Right atrium auricular region (tissue), 2 donors: ENCODE measurements at places on chromosomes 13 and 19.

GRCh38 chr13:32277839-32278238 is 37.3 kb downstream of the ZAR1L start:
- H3K4me3 ChIP-seq: no peak overlapping the region
- peaks cover 7% of the 10 kb centered on the region for H3K4me1 ChIP-seq
- no peak overlapping the region for H3K27ac ChIP-seq
- H3K36me3 ChIP-seq: peaks cover 81% of the 10 kb centered on the region
- no peak for DNase-seq
- H3K27me3 ChIP-seq: no peaks in the 10 kb centered on the region

DNA sequence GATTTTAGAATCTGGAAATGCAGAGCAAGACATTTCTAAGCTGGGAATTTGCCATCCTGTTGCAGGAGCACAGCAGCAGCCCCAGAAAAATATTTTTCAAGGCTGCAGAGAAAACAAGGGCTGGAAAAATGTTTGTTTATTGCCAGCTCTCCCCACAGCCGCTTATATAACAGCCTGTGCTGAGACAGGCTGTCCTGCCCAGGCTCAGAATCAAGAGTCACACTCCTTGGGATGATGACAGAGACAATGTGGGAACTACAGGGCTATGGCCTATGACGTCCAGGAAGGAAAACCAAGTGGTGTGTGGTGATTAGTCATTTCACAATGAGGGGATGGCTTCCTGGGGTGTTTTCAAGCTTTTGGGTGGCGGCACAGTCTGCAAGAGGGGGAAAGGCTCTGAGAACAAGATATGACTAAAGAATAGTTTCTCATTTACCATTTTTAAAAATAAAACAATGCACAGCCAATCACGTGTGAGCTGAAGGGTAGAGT is 136.3 kb upstream of the SERP2 start:
- no peaks in the 10 kb centered on the region for H3K27me3 ChIP-seq
- DNase-seq: peak; percentile 95
- H3K36me3 ChIP-seq: no peaks in the 10 kb centered on the region
- H3K4me3 ChIP-seq: no peak overlapping the region

DNA sequence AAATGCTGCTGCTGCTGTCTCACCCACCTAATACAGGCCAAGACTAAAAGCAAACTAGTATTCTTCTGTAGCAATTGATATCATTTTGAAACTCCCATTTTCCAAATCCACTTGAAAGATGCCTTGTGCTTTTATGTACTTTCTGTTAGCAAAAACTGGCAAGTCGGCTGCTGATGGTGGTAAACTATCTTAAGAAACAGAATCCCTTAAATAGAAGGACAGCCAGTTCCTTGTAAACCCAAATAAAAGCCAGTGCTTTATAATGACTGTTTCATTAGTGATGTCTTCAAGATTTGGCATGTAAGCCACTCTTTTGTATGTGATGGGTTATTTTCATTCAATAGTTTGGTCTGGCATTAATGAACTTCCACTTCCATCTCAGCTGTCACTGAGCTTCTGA is 5.2 kb downstream of the FAM124A start:
- H3K4me1 ChIP-seq: peaks cover 36% of the 10 kb centered on the region
- no peaks in the 10 kb centered on the region for H3K27me3 ChIP-seq
- no peak for DNase-seq
- H3K27ac ChIP-seq: no peak overlapping the region
- H3K4me3 ChIP-seq: no peak overlapping the region
- H3K36me3 ChIP-seq: no peaks in the 10 kb centered on the region

- no peaks in the 10 kb centered on the region for H3K4me1 ChIP-seq
- no peak for DNase-seq
Measured at GRCh38 chr13:53250272-53250875, 221.8 kb downstream of the OLFM4 start.

DNA sequence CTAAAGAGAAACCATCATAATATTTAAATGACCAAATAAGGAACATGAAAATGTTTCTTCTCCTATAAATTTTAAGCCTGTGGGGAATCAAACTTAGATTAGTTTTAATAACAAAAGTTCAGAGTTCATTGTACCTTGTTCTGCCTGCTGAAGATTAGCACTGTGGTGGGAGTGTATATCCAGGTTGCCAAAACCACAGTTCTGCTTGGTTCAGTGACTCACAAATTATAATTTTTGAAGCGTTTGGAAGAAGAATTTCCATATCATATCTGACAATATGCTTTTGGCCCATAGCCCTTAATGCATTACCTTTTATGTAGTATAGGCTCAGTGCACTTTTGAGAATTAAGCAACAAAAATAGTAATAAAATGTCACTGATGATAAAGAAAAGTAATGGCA is 545.2 kb downstream of the GPC6 start:
- no peaks in the 10 kb centered on the region for H3K4me1 ChIP-seq
- no peak overlapping the region for H3K4me3 ChIP-seq
- H3K36me3 ChIP-seq: no peaks in the 10 kb centered on the region

DNA sequence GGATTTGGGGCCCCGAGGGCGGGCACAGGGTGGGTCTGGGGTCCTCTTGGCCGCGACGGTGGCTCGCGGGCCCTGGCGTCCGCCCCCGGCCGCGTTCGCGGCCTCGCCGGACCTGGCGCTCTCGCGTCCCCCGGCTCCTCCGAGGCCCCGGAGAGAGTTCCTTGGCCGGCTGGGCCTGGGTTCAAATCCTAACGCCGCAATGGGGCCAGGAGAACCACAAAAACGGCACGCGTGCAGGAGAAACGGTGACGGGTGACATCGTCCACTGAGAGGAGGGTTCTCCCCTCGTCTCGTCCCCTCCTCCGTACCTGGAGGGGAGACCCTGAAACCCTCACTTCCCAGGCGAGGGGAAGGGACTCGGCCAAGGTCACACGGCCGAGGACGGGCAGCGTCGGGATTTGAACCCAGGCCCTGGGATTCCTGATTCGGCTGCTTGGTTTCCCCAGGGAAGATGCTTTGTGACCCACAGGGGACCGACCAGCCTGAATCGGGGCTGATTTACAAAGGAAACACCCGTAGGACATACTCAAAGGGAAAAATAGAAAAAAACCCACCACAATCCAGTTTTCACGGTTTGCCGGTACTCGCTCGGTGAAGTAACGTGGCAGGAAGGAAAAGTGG is 624 bp downstream of the SAFB start:
- peak overlapping the region; percentile 98 for H3K27ac ChIP-seq
- H3K4me1 ChIP-seq: no peaks in the 10 kb centered on the region
- peaks cover 50% of the 10 kb centered on the region for H3K36me3 ChIP-seq
- H3K4me3 ChIP-seq: peak overlapping the region; percentile 99

DNA sequence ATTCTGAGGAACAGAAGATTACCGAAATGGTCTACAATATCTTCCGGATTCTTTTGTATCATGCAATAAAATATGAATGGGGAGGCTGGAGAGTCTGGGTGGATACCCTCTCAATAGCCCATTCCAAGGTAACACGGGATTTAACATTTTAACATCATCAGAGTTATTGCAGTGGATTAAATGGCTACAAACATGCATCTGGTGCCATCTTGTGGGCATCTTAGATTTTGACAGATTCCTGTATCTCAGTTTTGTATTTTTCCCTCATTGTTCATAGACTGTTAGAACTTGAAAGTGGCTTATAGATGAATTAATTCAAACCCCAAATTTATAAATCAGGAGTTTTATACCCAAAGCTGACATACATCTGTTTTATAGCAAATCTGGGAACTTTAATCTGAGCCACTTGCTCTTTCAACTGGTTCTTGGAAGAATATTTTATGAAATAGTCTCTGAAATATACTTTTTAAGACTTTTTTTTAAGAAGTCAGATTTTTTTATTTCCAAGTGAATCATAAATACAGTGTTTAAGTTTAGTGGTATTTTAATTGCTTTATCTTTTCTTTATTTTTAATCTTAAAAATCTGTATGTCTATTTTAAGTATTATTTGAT is 215.2 kb downstream of the NBEA start:
- DNase-seq: no peak
- H3K27me3 ChIP-seq: no peaks in the 10 kb centered on the region
- no peak overlapping the region for H3K4me3 ChIP-seq

DNA sequence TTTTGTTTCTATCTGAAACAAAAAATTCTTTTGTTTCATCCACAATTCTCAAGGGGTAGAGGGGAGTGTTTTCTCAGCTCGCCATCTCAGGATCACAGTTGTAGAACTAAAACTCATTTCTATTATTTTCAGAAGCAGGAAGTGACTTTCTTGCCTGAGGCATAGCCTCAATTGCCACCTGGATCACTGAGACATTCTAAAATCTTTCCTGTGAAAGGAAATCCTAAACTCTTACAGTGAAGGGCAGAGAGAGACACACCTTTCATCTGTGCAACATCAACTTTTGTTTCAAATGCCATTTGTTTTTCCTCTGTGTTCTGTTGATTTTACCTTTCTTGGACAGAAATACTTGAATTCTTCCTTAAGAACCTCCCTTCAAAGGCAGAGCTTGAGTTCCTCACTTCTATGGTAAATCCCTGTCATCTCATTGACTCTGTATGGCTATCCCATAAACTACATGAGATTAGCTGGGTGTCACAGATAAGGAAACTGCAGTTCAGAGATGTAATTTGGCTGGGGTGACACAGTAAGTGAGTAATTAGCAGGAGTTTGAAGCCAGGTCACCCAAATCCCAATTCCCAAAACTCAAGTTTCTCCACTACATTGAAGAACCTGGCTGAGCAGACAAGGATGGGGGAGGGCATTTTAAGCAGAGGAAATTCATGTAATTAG is 224.4 kb upstream of the HTR2A start:
- no peaks in the 10 kb centered on the region for H3K36me3 ChIP-seq
- H3K27me3 ChIP-seq: no peaks in the 10 kb centered on the region
- H3K4me1 ChIP-seq: no peaks in the 10 kb centered on the region
- H3K4me3 ChIP-seq: no peak overlapping the region

DNA sequence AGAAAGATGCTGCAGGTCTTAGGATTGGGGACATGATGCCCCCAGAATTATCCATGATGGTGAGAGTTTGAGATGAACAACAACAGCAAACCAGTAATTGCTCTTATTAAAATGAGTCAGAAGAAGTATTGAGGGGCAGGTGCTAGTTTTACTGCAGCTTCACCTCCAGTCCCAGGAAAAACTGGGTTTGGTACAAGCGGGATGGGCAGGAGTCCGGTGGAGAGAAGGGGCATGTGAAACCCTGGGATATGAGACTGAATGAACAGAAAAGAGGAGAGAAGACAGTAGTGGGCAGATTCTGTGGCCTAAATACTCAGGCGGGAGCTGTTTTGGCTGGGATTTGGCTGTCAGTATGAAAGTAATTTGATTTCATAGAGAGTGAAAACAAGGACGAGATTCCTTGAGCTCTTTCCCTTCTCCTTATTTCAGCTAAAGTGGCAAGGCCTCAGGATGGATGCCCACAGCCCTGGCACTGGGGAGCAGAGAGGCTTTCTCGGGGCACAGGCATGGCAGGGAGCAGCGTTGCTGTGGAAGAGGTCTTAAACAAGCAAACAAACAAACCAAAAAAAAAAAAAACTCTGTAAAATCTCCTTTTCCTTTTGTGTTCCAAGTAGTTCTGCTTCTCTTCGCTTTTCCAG is 30.7 kb downstream of the NFIX start:
- H3K27ac ChIP-seq: peak overlapping the region; percentile 98
- H3K4me1 ChIP-seq: peaks cover 88% of the 10 kb centered on the region
- no peaks in the 10 kb centered on the region for H3K36me3 ChIP-seq
- peak overlapping the region; percentile 50 for H3K4me3 ChIP-seq
- no peaks in the 10 kb centered on the region for H3K27me3 ChIP-seq

GRCh38 chr13:30659980-30660379 is 42.3 kb downstream of the USPL1 start:
- peaks cover 32% of the 10 kb centered on the region for H3K36me3 ChIP-seq
- H3K4me3 ChIP-seq: no peak overlapping the region
- DNase-seq: no peak
- no peaks in the 10 kb centered on the region for H3K27me3 ChIP-seq

DNA sequence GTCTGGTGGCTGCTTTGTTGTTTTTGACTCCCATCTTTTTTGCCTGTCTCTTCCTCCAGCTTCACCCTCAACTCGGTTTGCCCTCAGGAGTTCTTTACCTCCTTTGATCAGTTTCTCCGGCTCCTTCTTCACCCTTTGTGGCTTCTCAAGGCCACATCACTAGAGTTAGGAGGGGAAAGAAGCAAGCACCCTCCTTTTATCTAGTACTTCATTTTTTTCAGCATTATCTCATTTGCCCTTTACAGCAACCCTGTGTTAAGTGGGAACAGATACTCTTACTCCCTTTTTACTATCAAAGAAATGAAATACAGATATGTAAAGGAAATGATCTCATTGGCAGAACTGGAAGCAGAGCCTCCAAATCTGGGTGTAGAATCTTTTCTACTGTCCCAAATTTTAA is 26.9 kb downstream of the RAP2A start:
- H3K27ac ChIP-seq: no peak overlapping the region
- H3K27me3 ChIP-seq: no peaks in the 10 kb centered on the region

- H3K36me3 ChIP-seq: no peaks in the 10 kb centered on the region
- peaks cover 65% of the 10 kb centered on the region for H3K4me1 ChIP-seq
- H3K4me3 ChIP-seq: no peak overlapping the region
Measured at GRCh38 chr19:14558370-14559066, 13.3 kb downstream of the NDUFB7 start.

DNA sequence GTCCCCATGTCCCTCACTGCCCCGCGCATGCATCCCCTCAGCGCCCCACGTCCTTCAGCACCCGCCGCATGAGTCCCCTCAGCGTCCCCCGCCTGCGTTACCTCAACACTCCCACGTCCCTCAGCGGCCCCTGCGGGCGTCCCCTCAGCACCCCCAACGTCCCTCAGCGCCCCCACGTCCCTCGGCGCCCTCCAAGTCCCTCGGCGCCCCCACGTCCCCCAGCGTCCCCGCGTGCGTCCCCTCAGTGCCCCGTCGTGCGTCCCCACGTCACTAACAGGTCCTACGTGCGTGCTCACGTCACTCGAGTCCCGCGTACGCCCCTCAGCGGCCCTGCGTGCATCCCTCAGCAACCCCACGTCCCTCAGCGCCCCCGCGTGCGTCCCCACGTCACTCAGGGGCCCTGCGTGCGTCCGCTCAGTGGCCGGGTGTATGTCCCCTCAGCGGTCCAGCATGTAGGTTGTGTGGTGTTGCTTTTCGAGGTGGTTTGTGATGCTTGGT is 19.5 kb upstream of the GAS6 start:
- H3K4me3 ChIP-seq: no peak overlapping the region
- peak; percentile 56 for DNase-seq
- H3K36me3 ChIP-seq: no peaks in the 10 kb centered on the region
- H3K27me3 ChIP-seq: no peaks in the 10 kb centered on the region
